ENCODE measurements at places on chromosomes 3 and 15. TPM values are rescaled to one million over a fixed set of nuclear protein-coding genes. Genes with fewer than 3 reads are reported as not detected.

DNA sequence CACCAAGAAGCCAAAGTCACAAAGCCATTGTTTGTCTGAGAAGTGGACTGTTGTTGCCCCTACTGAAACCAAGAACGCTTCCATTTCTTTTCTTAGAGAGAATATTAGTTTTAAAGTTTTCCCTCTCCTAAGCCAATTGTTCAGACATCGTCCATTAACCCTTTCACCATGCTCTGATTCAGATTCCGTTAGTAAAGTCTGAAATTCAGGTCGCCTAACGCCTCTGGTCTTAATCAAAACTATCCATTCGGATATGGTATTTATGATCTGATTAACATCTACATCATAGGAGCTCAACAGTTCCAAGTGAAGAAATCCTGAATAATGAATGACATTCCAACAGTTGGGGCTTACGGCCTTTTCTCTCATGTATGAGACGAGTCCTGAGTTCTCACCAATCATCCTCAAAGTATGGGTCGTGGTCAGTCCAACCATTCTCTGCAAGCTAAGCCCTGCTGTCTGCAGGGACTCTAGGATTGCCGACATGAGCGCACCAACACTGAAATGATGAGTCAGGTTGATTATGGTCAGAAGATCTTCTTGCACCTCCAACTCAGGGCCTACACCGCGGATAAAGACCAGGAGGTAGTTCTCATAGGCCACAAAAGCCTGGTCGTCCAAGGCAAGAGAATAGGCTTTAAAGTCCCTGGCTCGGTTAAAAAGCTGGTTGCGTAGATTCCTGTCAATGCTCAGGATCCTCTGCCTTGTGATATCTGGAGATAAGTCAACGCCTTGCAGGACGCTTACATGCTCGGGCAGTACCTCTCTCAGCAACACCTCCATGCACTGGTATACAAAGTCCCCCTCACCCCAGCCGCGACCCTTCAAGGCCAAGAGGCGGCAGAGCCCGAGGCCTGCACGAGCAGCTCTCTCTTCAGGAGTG is 767 bp downstream of the EPM2AIP1 start:
- peaks cover 50% of the 10 kb centered on the region for H3K36me3 ChIP-seq
- DNase-seq: peak; percentile 14
- no peaks in the 10 kb centered on the region for H3K27me3 ChIP-seq
- no peak overlapping the region for H3K27ac ChIP-seq
- peaks cover 46% of the 10 kb centered on the region for H3K4me1 ChIP-seq
- no peak overlapping the region for H3K4me3 ChIP-seq

GRCh38 chr15:39594446-39595337 is 13.8 kb downstream of the THBS1 start:
- H3K4me3 ChIP-seq: no peak overlapping the region
- peaks cover 14% of the 10 kb centered on the region for H3K27me3 ChIP-seq
- no peak for DNase-seq
- H3K27ac ChIP-seq: no peak overlapping the region
- peaks cover 4% of the 10 kb centered on the region for H3K4me1 ChIP-seq

MASP1 gene
- not detected for total RNA-seq

DNA sequence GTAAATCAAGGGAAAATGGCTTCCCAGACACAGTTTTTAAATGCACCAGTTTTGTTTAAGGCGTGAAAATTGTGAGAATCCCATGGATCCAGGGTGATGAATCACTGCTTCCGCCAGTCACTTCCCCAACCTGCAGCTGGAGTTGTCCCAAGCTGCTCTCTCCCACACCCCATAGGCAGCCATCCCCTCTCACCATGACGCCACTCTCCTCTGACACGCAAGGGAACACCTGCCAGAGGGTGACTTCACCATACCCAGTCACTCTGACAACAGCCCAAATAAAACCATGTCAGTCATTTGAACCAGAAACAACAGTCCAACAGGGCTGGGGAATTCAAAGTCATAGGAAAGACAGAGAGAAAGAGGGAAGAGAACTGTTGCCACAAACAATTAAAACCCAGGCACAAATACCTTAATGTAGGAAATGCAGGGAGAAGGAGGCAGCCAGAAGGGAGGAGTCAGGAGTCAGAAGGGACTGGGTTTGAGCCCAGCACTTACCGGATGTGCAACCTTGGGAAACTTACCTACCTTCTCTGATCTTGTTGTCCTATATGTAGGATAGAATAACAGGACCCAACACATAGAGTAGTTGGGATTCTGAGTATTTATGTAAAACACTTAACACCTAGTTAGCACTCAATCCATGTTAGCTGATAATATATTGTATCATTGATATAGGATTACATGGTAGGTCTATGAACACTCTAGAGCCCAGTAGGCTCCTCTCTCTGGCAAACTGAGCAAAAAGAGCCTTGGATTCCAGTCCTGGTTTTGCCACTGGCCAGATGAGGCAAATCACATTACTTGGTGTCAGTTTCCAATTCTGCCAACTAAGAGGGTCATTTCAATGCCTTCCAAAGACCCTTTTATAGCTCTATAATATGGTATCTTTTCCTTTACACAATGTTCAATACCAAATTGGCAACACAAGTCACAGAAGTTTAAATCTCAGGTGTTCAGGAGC is 326.3 kb upstream of the ICE2 start:
- peaks cover 62% of the 10 kb centered on the region for H3K4me1 ChIP-seq
- H3K27ac ChIP-seq: no peak overlapping the region
- H3K36me3 ChIP-seq: peaks cover 2% of the 10 kb centered on the region
- no peaks in the 10 kb centered on the region for H3K27me3 ChIP-seq
- H3K4me3 ChIP-seq: no peak overlapping the region
- DNase-seq: no peak

DNA sequence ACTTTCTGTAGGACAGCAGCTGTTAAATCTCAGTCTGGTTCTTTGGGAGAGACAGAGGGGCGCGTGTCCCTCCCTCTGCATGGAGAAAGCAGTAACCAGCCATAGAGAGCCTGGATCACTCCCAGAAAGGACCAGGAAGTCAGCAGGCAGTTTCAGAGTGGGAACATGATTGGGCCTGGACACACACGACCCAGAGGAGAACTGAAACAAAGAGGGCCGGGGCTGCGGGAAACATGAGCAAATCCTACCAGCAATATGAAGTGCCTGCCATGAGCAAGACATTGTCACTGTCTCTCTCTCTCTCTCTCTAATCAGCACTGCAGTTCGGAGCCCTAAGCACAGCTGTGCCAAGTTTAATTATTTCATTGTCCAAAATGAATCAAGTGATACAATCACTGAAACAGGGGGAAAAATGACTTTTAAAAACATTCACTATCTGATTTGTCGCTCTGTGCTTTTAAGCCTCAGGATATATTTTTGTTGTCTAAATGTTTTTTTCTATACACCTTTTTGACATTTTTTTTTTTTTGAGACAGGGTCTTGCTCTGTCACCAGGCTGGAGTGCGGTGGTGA is 17.6 kb downstream of the MUC13 start:
- peaks cover 3% of the 10 kb centered on the region for H3K27me3 ChIP-seq
- H3K4me3 ChIP-seq: no peak overlapping the region
- H3K4me1 ChIP-seq: no peaks in the 10 kb centered on the region
- no peaks in the 10 kb centered on the region for H3K36me3 ChIP-seq
- DNase-seq: no peak

CLDN11 gene
- total RNA-seq: not detected

GRCh38 chr3:141656771-141657170 is 81.3 kb upstream of the RNF7 start:
- no peaks in the 10 kb centered on the region for H3K36me3 ChIP-seq
- DNase-seq: no peak
- H3K27ac ChIP-seq: no peak overlapping the region
- peaks cover 2% of the 10 kb centered on the region for H3K4me1 ChIP-seq

- H3K36me3 ChIP-seq: no peaks in the 10 kb centered on the region
- no peak overlapping the region for H3K27ac ChIP-seq
- no peaks in the 10 kb centered on the region for H3K4me1 ChIP-seq
These were observed 29.5 kb upstream of the OSTN start for GRCh38 chr3:191169566-191169965.

DUOX1 gene
- 0.14 TPM for total RNA-seq

DNA sequence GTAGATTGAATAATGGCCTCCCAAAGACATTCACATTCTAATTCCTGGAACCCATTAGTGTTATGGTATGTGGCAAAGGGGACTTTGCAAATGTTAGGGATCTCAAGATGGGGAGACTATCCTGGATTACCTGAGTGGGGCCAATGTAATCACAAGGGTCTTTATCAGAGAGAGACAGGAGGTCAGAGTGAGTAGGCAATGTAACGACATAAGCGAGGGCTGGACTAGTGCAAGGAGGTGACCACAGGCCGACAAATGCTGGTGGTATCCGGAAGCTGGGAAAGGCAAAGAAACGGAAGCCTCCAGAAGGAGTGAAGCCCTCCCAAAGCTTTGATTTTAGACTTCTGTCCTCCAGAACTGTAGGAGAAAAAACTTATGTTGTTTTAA is 26.5 kb upstream of the AQP9 start:
- no peaks in the 10 kb centered on the region for H3K36me3 ChIP-seq
- DNase-seq: no peak
- H3K4me1 ChIP-seq: no peaks in the 10 kb centered on the region
- no peak overlapping the region for H3K4me3 ChIP-seq
- no peak overlapping the region for H3K27ac ChIP-seq

GRCh38 chr3:162569314-162569713 is 1072.7 kb downstream of the OTOL1 start:
- no peak for DNase-seq
- no peak overlapping the region for H3K27ac ChIP-seq
- H3K4me3 ChIP-seq: no peak overlapping the region

BCHE gene
- total RNA-seq: not detected

DNA sequence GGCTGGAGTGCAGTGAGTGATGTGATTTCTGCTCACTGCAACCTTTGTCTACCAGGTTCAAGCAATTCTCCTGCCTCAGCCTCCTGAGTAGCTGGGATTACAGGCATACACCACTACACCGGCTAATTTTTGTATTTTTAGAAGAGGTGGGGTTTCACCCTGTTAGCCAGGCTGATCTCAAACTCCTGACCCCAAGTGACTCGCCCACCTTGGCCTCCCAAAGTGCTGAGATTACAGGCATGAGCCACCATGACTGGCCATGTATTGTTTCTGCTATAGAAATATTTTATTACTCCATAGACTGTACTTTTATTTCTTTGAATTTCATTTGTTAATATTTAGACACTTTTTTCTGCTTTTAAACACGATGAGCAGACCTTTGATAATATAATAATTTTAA is 60.4 kb downstream of the GTF2E1 start:
- peaks cover 4% of the 10 kb centered on the region for H3K27me3 ChIP-seq
- no peaks in the 10 kb centered on the region for H3K4me1 ChIP-seq
- H3K36me3 ChIP-seq: no peaks in the 10 kb centered on the region

SLC28A2 gene
- not detected for total RNA-seq

GRCh38 chr15:89971592-89971997 is 29.5 kb upstream of the ZNF710 start:
- no peaks in the 10 kb centered on the region for H3K36me3 ChIP-seq
- no peaks in the 10 kb centered on the region for H3K27me3 ChIP-seq
- H3K4me1 ChIP-seq: no peaks in the 10 kb centered on the region
- DNase-seq: peak; percentile 46

DNA sequence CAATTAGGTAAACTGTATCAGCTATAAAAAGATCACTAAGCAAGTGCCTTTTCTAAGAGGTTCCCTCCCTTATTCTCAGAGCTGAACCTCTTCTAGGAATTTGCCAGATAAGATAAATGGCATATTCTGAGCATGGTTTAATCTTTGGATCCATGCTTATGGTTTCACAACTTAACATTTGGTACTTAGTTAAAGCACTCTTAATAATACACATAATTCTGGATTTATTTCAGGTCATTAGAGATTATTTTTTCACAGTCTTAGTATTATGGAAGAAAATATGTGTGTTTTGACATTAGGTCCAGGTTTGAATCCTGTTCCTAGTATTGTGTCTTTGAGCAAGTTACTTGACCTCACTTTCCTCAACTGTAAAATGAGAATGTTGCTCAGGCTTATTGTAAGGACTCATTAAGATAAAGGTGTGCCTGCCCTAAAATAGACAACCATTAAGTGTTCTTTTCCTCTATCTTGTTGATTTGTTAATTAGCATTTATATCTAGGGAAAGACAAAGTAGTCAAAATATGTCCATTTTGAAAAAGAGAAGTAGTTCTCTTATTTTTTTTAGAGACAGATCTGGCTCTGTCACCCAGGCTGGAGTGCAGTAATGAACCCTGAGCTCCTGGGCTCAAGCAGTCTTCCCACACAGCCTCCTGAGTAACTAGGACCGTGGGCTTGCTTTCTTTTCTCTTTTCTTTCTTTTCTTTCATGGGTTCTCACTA is 43.4 kb downstream of the TSC22D2 start:
- H3K36me3 ChIP-seq: peaks cover 6% of the 10 kb centered on the region
- H3K4me3 ChIP-seq: no peak overlapping the region
- H3K27me3 ChIP-seq: no peaks in the 10 kb centered on the region
- no peak for DNase-seq

DNA sequence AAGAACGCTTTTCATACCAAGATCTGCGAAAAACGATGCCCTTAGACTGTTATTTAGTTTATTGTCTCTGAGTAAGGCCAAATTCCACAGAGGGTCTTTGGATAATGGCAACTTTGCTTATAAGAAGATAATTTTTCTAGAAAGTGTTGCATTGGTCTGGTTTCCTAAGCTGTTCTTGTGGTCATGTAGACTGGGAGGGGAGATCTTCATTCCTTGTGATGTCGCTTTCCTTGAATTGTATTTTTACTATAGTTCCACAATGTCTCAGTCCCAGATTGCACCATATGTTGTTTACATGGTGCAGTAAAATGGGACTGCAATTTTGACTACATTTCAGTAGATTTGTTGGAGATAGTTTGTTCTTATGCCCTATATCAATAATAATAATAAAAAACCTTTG is 28.8 kb upstream of the ST3GAL6 start:
- H3K27me3 ChIP-seq: peaks cover 87% of the 10 kb centered on the region
- DNase-seq: no peak
- no peaks in the 10 kb centered on the region for H3K36me3 ChIP-seq
- peak overlapping the region; percentile 71 for H3K4me3 ChIP-seq
- H3K4me1 ChIP-seq: peaks cover 17% of the 10 kb centered on the region

DNA sequence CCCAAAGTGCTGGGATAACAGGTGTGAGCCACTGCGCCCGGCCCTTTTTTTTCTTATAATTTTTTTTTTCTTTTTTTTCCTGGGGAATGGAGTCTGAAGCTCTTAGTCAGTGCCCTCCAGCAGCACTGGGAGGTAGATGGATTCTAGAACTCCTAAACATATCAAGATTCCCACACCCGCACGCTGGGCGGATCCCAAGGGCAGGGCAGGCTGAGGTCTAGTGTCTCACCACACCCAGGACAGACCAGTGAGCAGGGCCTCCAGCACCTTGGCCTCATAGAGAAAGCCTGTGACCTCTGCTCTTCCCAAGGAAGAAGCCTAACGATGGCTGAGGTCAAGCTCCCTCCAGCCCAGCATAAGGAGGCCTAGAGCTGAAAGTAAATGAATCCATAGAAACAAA is 153.7 kb upstream of the MEF2A start:
- H3K27me3 ChIP-seq: no peaks in the 10 kb centered on the region
- no peak overlapping the region for H3K4me3 ChIP-seq
- no peaks in the 10 kb centered on the region for H3K36me3 ChIP-seq
- no peak overlapping the region for H3K27ac ChIP-seq

TMEM40 gene
- not detected for total RNA-seq

TIGIT gene
- total RNA-seq: 12.9 TPM

DNA sequence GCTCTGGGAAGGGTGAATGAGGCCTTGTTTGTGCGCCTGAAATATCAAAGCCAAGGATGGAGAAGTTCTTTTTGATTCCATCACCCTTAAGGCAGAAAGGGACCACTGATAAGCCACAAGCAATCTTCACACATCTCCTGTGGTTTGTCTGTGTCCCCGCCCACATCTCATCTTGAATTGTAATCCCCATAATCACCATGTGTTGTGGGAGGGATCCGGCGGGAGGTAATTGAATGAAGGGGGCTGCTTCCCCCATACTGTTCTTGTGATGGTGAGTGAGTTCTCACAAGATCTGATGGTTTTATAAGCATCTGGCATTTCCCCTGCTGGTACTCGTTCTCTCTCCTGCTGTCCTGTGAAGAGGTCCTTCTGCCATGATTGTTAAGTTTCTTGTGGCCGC is 329.6 kb upstream of the RGMA start:
- H3K27me3 ChIP-seq: no peaks in the 10 kb centered on the region
- no peaks in the 10 kb centered on the region for H3K4me1 ChIP-seq
- H3K4me3 ChIP-seq: no peak overlapping the region
- no peaks in the 10 kb centered on the region for H3K36me3 ChIP-seq
- DNase-seq: no peak
